Stimulated activated CD4-positive, alpha-beta T cell treated with anti-CD3 and anti-CD28 coated beads, Interleukin-15, amount 100 ng/mL, for 1 hour (primary cell): ENCODE measurements at places on chromosomes 7 and 10.

DNA sequence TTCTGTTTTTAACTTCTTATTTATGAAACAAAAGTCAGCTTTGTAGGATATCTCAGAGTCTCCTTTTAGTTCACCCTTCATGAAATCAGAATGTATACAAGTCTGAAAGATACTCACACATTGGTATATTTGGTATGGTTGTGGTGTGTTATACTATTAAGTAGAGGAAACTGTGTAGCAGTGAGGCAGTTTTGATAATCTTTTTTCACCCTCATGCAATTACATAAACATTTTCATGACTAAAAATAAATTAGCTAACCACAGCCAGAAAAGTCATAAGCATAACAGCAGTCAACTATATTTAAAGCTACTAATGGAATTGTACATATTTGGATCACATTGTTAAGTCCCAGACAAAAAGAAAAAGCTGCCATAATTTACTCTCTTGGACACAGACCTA is 62.1 kb downstream of the FAM185A start:
- no peak for DNase-seq

DNA sequence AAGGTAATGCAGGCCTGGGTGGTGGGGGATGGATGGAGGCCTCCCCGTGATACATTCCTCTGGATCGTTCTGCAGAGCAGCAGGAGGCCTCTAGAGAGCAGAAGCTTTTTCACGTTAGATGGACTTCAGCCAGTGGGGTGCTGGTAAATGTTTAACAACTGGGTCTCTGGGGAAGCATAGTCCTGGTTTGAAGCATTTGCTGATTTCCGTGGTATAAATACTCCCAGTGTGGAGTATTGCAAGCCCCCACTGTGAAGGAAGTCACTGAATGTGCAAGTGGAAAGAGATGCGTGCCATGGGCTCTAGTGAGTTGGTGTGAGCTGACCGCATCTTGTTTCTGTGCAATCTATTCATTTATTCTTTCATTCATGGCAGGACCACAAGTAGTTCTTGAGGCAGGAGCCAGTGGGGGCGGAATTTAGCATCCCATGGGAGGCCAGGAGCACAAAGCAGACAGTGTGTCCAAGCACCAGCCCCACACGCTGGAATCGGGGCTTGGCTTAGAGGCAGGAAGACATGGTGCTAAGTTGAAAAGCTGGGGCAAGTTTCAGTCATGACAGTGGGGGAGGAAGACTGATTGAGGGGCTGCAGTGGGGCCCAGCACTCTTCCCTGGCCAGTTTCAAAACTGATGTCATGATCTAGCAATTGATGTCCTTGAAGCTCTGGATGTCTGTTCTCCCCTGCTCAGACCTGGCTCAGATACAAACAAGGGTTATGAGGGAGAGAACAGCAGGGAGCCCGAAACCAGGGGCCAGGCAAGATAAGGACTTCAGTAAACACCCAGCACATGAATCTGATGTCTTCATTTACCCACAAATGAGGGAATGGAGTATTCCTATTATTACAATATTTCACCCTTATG is 280.9 kb upstream of the LYZL1 start:
- no peak for DNase-seq

- no peak for DNase-seq
Observed at GRCh38 chr10:69878951-69879350, 77.2 kb downstream of the COL13A1 start.

GRCh38 chr10:82206831-82207230 is 331.8 kb downstream of the NRG3 start:
- DNase-seq, result no peak

DNA sequence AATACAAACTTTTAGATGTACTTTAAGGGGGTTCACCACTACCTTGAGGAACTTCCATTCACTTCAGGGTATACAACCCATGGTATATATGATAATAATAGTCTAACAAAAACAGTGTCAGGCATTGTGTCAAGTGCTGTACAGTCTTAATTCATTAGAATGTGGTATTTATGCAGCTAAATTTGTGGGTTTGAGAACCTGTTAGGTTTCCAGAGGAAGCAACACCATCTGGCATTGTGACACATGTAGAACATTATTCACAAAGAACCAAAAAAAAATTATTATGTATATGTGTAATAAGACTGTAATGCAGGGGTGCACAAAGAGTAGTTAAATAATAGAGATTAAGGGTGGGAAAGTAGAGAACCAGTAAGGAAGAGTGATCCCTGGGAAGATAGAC is 26.3 kb downstream of the TMEM60 start:
- DNase-seq, result no peak

- DNase-seq, result no peak
Observed at GRCh38 chr7:3243680-3244079, 57.4 kb upstream of the SDK1 start.

GRCh38 chr10:45160271-45160670 is 155.1 kb downstream of the OR13A1 start:
- DNase-seq, result no peak

- DNase-seq, result no peak
Observed at GRCh38 chr7:42627101-42627500, 284.8 kb downstream of the C7orf25 start.

GRCh38 chr7:140209866-140210609 is 33.3 kb upstream of the KDM7A start:
- DNase-seq, result no peak

DNA sequence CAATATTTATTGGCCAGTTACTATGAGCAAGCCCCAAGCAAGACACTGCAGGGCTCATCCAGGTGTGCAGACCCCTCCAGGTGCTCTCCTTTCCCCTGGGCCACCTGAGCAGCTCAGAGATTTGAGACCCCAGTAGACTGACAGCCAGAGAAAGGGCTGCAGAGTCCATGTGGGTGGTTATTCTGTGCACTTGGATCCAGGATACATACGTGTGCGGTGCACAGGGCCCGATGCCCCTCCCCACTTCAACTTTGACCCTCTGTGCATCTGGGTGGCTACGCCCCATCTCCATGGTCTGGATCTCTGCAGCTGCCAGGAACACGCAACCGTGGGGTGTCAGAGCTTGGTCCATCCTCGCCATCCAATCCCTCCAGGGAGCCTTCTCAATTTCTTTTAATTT is 72.9 kb downstream of the MKI67 start:
- DNase-seq, result no peak

GRCh38 chr10:76007667-76008181 is 576.3 kb downstream of the LRMDA start:
- DNase-seq, result no peak

DNA sequence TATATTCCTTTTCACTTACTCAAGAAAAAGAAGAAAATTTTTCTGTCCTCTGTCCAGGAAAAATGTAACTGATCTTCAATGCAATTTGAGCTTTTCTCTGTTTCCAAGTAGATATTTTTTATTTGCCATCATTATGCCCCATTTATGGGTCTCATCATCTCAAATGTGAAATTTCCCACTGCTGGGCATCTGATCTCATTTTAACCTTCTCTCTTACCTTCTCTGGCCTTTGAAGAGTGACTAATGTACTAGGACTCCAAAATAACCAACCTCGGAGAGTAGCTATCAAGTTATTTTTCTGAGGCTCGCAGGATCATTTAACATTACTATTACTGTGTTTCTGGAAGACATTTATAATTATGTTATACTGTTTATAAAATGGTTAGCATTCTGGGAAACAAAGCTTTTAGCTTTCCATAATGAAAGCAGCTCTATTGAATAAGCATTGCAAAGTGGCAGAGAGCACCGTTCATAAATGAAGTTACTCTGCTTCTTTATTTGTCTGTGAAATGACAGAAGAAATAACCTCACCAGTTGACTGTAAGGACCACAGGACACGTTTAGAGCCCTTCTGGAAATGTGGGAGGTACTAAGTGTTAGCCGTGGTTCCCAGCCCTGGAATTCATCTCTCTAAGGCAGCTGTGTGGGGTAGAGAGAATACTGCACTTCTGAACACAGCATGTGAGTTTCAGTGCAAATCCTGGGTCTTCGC is 33.3 kb upstream of the NMT2 start:
- DNase-seq, result no peak

DNA sequence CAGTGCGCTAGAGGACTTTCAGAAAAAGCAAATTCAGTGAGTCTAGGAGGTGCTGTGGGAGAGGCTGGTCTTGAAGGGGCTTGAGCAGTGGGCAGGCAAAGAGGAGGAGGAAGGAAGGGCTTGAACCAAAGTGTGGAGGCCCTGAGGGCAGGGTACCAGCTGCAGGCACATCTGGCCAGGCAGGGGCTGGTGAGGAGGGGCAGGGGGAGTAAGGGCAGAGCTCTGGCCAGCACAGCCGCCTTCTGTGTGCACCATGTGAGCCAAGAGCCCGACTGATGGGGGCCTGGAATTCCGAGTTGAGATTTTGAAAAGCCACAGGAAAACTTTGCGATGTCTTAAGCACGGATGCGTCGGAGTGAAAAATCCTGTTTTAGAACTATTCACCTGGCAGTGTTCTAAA is 74.5 kb downstream of the PRPF18 start:
- DNase-seq, result no peak

- DNase-seq, result no peak
Observed at GRCh38 chr10:78319371-78319770, 285.7 kb downstream of the RPS24 start.

DNA sequence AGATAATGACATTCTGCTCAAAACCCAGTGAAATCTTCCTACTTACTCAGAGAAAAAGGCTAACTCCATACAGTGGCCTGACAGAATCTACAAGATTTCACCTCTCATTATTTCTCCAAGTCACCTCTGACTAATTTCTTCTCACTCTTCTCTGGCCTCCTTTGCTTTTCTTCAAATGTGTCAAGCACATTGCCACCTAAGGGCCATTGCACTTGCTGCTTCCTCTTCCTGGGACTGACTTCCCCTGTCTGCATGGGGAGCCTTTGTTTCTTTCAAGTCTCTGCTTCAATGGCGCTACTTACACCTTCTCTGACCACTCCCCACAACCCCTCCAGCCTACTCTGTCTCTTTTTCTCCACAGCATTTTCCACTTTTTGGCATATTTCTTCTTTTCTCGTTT is 36.0 kb downstream of the PRTFDC1 start:
- DNase-seq, result no peak

GRCh38 chr10:117647306-117647705 is 104.8 kb downstream of the EMX2 start:
- no peak for DNase-seq
